NCI-H446 (cell line): ENCODE measurements at places on chromosomes 7 and 10.

GRCh38 chr7:43584195-43584586 lies 1.3 kb downstream of the STK17A start:
- DNase-seq, result peak; percentile 66

DNA sequence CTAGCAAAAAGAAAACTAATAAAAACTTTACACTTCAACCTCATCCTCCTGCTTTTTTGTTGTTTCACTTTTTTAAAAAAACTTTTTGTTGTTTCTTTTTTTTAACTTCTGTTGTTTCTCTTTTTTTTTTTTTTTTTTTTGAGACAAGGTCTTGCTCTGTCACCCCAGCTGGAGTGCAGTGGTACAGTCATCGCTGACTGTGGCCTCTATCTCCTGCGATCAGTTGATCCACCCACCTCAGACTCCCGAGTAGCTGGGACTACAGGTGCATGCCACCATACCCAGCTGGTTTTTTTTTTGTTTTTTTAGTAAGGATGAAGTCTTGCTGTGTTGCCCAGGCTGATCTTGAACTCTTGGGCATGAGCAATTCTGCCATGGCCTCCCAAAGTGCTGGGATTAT lies 58.0 kb upstream of the HELLS start:
- no peak for DNase-seq

DNA sequence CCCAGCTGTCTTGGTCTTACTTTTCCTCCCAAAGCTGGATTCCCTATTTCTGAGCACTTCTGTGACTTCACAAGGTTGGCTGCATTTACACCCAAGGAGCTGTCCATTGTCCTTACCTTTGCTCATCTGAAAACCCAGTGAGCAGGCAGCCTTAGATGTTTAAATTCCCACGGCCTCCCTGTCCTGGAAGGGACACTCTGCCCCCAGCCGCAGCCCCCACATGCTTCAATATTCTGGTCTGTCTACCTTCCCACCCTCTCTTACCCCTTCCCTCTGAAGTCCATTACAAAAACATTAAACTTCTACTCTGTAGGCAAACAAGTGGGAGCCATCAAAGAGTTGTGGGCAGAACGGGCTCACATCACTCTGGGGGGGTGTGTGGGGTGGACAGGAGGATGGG lies 73.8 kb upstream of the EFCAB10 start:
- no peak for DNase-seq

DNA sequence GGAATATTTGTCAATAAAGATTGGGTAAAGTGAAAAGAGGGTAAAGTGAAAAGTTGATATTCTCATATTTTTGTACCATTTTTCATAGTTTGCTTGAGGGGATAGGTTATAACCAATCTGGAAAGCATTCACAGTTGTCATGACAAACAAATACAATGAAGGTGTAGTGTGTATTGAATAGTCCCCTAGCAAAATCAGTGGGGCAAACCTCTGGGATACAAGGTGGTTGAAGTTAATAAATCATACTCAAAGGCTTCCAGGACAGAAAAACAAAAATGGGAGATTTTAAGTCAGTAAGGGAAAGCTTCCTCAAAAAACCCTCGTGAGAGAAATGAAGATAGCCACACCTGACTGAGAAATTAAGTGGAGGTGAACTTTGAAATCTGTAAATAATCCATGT lies 39.4 kb downstream of the PHTF2 start:
- no peak for DNase-seq

- DNase-seq, result no peak
These were observed 2.1 kb upstream of the JMJD1C start for GRCh38 chr10:63467841-63468240.

GRCh38 chr7:33711231-33712019 lies 193.9 kb upstream of the BMPER start:
- DNase-seq, result no peak

DNA sequence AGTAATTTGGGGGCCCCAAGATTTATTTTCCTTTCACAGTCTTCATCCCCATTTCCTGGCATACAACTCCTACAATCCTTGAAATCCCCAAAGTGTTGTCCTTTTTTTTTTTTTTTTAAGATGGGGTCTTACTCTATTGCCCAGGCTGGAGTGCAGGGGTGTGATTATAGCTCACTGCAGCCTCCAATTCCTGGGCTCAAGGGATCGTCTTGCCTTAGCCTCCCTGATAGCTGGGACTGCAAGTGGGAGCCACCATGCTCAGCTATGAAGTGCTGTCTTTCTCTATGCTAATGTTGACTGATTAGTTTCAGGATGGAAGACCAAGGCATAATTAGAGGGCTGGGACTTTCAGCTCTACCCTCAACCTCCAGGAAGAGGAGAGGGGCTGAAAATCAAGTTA lies 41.9 kb upstream of the KAT6B start:
- DNase-seq, result no peak

GRCh38 chr10:33153968-33154327 lies 180.5 kb downstream of the NRP1 start:
- DNase-seq, result no peak
